Lower lobe of right lung (tissue), 2 donors: ENCODE measurements at places on chromosomes 16 and 17. TPM values are rescaled to one million over a fixed set of nuclear protein-coding genes. Genes with fewer than 3 reads are reported as not detected.

DNA sequence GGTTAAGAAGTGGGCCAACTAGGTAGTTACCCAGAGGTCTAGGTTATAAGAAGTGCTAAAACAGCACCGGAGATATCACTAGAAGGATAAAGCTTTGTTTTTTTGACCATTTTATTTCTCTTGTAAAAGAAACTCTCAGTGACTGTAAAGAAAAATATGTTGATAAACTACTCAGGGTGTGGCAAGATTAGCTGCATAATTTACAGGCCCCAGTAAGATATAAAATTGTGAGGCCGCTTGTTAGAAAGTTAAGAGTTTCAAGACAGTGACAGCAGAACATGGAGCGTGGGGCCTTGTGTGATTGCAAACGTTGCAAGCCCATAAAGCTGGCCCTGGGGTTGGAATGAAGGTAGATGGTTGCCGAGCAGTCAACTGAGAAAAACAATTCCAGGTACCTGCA lies 263.7 kb upstream of the EEF2KMT start:
- no peak for DNase-seq

DNA sequence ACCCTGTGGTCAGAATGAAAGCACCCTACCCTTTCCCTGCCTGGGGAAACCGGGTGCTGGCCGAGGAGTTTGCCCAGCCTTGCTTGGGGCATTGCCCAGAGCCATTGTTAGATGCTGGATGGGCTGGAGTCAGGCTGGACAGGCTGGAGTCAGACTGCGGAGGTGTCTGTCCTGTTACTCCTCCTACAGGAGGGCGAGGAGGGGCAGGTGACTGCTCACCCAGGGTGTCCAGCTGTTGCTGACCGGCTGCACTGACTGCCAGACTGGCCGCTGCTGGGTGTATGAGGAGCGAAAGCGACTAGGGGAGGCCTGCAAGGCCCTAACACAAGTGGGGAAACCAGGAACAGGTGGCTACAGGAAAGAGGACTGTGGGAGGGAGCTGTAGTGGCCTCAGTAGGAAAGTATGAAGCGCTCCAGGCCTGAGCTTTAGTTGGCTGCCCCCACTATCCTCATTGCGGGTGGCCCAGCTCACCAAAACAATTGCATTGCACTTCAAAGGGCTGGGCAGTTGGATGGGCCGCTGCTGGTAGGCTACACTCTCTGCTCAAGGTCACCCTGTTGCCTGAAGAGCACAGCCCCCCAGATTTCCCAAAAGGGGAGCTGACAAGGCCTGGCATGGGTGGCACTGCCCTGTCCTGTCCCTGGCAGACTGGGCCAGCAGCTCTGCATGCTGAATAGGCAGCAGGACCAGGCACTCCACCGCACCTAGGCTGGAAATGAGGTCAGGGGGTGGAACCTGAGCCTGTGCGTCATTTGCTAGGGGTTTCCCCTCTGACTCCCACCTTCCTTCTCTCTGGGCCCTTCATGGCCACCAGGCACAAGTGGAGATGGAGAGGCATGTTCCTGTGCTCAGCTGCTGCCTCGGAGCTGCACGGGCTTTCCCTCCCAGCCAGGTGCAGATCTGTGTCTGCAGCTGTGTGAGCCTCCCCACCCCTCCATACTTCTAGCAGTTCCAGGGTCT lies 18.4 kb downstream of the LDHD start:
- peak; percentile 62 for DNase-seq

DNA sequence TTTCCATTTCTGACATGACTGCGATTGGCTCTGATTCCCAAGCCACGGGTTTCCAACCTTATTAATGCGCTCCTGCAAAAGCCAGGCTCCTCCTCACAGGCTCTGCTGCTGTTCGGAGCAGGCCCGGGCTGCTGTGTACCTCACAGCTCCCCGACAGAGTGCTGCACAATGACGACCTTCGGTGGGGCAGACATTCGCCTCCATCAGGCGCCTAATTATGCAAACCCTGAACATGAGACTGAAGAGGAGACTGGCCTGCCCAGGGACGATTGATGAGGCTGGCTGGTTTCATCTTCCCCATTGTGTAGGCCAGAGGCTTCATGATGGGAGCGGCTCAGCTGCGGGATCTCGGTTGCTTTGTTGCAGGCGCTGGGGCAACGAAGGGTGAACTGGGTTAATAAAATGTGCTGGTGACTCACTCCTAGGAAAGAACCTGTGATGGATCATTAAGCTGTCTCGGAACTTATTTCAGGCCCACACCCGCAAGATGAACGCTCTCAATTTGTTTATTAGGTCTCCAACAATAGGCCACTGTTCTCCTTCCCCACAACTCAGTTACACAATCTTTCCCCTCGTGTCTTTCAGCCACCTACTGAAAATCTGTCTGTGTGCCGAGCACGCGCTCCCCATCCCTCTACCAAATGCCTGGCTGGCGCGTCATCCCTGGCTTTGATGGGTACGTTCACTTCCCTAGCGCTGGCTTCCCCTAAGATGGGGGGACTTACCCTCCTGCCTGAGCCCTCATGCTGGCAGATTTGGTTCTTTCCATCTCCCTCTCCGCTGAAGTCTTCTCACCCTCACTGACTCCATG lies 27.2 kb upstream of the TOB1 start:
- DNase-seq = no peak

DNA sequence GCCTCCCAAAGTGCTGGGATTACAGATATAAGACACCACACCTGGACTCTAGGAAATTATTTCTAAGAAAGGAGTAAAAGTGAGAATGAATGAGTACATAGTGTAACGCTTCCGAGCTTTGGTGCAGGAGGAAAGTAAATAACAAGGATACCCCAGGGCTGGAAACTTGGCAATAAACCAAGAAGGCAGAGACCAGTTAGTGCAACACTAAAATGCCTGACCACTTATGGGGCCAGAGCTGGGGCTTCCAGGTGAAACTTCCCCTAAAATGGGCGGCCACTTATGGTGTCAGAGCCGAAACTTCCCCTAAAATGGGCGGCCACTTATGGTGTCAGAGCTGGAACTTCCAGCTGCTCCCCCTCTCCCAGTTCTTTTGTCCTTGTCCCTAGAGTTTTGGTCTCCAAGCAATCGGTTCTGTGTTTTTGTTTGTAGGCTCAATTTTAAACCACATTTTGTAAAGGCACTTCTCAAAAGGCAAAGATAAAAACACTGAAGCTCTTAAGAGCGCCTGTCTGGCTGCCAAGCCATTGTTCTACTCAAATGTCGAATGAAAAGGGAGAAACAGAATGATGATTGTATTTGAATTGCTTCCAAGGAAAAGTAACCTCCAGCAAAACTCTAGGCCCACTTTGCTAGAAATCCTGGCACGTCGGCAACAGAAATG lies 63.9 kb downstream of the NXN start:
- no peak for DNase-seq

The DRC3 gene
- total RNA-seq = 13.4 TPM

The GAST gene
- total RNA-seq = not detected

The RUNDC3A gene
- total RNA-seq = 0.38 TPM
